ENCODE measurements at places on chromosomes 3 and 15.

DNA sequence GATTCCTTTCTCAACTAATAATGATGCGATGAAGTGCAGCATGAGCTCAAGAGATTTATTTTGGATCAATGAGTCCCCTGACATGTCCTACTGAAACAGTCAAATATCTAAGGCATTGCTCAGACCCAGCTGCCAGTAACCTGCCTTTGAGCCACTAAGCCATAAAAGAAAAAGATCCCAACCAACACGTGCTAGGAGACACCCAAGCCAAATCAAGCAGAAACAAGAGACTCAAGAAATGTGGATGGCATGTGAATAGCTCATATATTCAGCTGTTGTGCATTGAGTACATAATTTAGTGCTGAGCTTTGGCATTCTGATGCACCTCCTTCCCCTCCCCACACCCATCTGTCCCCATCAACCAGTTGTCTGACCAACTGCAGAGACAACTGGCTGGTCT is 29.2 kb downstream of the GJD2 start:
- no peak for DNase-seq

GRCh38 chr3:185527364-185527763 is 25.0 kb downstream of the LIPH start:
- DNase-seq: no peak

GRCh38 chr3:195032106-195032759 is 238.7 kb downstream of the XXYLT1 start:
- DNase-seq: no peak

DNA sequence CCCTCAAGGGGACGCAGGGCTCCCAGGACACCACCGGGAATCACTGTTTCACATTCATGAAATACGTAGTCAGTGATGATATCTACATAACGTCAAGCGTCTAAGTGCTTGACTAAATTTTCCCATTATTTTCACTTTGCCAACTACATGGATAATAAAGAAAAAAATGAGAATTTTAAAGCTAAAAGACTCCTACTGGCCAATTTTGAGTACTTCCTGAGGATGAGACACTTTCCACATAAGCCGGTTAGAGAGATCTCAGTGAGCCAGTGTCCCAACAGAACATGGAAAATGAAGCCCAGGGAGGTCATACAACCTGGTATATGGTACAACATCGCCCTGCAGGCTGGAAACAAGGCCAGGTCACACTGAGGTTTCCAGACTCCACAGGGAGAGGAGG is 928.1 kb downstream of the FHIT start:
- DNase-seq: no peak

- no peak for DNase-seq
These were observed 88.9 kb upstream of the PTX3 start for GRCh38 chr3:157347577-157348303.

- DNase-seq: no peak
These were observed 156.8 kb downstream of the LSAMP start for GRCh38 chr3:116288485-116288884.

- DNase-seq: no peak
These were observed 90.3 kb downstream of the FMN1 start for GRCh38 chr15:33104212-33104611.

- DNase-seq: no peak
These were observed 157.2 kb downstream of the XXYLT1 start for GRCh38 chr3:195113536-195114425.

GRCh38 chr3:124174476-124174875 is 182.6 kb upstream of the ROPN1 start:
- DNase-seq: no peak

DNA sequence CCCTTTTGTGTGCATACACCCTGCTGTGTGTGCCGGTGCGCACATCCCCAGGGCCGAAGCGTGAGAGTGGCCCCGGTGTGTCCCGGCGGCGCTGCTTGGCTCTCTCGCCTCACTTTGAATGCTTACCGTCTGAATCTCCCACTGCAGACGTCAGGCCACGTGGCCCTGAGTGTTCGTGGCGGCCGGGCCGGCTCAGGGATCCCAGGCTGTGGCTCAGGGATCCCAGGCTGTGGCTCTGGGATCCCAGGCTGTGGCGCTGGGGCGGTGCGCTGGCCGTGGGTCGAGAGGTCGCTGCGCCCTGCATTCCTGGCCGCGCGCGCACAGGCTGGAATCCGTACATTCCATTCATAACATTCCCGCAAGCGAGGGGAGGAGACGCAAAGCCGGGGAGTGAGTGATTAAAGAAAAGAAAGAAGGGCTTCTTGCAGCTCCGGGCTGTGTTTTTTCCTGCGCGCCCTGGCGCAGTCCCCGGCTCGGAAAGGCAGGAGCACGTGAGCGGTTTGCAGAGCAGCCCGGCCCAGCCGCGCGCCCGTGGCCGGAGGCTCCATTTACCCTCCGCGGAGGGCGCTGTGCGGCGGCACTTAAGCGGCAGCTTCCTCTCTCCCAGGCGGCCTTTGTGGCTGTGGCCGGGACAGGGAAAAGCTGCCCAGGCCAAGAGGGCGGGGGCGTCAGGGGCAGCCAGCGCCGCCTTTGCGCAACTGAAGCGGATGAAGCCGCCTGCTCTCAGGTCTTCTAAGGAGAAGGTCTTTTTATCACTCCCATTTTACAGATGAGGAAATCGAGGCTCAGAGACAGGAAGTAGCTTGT is 87.0 kb upstream of the ALDH1L1 start:
- DNase-seq: no peak

DNA sequence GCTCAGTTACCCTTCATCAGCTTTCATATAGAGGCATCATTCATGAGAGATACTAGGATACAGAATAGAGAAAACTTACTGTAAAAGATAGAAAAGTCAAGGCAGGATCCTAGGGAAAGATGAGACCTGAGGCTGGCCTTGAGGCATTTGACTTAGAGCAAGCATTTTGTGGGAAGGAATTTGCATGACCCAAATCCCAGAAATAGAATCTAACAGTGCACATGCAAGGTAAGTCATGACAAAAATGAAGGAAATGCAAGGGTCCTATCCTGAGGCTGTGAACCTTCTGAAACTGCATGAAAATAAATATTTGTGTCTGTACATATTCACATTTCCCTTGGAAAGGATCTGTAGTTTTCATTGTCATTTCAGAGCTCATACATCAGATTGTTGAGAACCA is 122.3 kb downstream of the HCN4 start:
- DNase-seq: no peak

DNA sequence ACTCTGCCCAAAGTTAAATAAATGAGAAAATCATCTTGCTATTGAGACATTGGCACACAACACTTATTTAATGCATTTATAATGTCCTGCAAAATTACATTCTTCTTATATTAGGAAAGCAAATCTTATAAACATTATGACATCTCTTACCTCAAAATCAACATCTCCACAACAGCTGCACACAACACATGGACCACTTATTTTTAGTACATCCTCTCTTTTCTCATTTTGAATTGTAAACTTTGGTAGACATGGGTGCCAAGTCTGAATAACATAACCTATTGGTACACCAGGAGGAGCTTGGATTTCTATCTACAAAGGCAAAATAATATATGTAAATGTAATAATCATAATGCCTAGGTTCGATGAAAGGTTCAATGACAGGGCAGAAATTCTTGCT is 23.0 kb downstream of the PLSCR1 start:
- DNase-seq: no peak

- DNase-seq: no peak
These were observed 256.2 kb downstream of the NLGN1 start for GRCh38 chr3:173653781-173654180.

- DNase-seq: no peak
These were observed 40.9 kb downstream of the SNX4 start for GRCh38 chr3:125479091-125479490.

- DNase-seq: peak; percentile 10
These were observed 9.2 kb upstream of the SEMA4B start for GRCh38 chr15:90191794-90192509.

GRCh38 chr3:168457954-168458539 is 362.3 kb upstream of the GOLIM4 start:
- no peak for DNase-seq

DNA sequence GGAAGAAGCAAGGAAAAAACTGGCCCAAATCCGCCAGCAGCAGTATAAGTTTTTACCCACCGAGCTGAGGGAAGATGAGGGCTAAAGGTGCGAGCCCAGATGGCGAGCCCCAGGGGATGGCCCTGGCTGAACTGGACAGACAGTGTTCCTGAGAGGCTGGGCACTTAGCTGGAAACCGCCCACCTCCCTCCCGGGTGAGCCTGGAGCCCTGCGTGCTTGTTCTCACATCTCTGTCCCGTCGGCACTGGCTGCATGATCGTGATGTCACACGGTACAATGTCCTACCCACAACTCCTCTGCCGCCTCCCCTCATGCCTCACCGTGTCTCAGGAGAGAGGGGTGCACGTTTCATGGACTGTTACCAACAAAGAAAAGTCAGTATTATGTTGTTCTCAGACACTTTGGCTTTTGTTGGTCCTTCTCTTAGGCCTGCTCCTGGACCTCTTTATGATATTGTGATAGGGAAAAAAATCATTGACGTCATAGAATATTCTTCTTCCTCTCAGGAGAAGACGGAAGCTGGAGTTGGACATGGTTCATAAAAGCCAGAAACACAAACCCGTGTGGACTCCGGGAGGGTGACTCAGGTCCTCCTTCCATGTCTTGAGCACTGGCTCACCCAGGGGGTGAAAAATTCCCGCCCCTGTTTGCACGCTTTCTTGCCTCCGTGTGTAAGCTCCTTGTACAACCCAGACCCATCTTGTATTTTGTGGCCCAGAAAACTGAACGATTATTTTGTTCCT is 201.8 kb upstream of the TPM1 start:
- DNase-seq: no peak

- DNase-seq: no peak
These were observed 162.7 kb downstream of the STT3B start for GRCh38 chr3:31695280-31696008.

DNA sequence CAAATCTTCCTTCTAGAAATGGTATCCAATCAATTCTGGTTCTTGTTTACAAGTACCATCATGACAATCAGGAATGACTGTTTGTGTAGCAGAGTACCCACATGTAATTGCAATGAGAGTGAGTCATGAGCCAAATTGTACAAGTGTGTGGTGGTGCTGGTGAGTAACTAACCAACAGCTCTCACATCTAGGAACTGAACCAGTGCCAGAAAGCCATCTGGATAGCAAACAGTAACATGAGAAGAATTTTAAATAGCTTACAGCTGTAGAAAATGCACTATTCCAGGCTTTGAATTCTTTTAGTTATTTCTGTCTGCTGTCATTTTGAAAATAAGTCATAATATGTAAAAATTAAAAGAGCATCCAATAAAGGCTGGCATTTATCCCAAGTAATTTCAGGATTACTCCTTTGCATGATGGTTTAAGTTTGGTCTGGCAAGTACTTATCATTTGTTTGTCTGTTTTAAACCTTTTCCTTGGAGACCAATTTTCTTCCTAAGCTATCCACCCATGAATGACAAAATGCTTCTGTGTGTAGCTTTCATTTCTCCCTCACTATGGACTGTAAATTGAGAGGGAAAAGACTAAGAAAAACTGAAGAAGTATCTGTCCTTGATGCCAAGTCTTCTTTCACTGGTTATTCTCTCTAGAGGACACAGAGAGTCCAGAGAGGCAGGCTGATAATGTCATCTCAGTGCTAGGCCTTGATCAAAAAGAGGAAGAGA is 60.0 kb downstream of the PIK3CB start:
- no peak for DNase-seq

DNA sequence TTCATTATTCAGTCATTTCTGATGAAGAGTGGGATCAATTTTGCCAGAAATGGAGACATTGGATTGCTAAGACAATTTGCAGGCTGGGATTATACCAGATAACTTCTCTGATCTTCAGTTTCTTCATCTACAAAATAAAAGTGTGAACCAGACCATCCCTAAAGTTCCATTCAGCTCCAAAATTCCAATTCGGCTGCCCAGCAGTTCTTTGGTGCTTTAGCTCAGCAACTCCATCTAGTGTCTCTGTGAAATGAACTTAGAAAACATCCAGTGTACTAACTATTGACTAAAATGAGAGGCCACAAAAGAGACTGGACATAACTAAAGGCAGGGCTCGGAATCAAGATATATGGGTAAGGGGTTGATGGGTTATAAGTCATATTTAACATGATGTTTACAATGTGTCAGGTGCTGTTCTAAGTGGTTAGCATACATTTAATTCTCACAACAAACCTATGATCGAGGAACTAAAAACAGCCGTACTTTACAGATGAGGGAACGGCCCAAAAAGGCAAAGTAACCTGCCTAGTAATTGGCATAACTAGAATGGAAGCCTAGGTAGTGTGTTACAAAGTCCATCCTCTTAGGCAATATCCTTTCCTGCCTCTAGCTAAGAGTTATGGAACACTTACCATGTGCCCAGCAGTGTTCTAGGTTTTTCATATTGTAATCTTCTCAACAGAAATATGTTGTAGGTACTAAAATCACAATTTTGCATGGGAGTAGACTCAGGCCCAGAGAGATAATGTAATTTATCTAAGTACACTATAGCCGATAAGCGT is 17.0 kb downstream of the THAP10 start:
- no peak for DNase-seq

GRCh38 chr15:89117790-89118189 is 29.5 kb downstream of the ABHD2 start:
- DNase-seq: no peak

DNA sequence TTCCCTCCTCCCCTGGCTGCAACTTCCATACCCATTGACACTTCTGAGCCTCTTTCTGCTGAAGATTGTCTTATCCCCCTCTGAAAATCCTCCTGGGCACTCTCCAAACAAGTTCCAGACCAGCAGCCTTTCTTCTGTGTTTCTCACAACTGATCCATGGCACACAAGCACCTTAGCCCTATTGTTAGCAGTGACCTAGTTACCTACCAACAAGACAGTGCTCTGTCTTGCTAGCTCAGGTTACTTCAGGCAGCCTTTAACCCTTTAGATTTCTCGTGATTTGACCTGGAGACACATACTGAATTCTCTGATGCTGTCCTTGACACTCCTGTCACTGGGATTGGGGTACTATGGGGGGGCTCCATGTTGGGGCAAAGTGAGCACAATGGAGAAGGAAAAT is 82.1 kb downstream of the GTF2E1 start:
- DNase-seq: no peak

GRCh38 chr3:129501630-129502029 is 26.8 kb upstream of the RHO start:
- DNase-seq: no peak

- DNase-seq: no peak
These were observed 162.8 kb downstream of the PTPRG start for GRCh38 chr3:61724183-61724582.

- DNase-seq: no peak
These were observed 2.8 kb downstream of the MAGI1 start for GRCh38 chr3:66035763-66036477.

DNA sequence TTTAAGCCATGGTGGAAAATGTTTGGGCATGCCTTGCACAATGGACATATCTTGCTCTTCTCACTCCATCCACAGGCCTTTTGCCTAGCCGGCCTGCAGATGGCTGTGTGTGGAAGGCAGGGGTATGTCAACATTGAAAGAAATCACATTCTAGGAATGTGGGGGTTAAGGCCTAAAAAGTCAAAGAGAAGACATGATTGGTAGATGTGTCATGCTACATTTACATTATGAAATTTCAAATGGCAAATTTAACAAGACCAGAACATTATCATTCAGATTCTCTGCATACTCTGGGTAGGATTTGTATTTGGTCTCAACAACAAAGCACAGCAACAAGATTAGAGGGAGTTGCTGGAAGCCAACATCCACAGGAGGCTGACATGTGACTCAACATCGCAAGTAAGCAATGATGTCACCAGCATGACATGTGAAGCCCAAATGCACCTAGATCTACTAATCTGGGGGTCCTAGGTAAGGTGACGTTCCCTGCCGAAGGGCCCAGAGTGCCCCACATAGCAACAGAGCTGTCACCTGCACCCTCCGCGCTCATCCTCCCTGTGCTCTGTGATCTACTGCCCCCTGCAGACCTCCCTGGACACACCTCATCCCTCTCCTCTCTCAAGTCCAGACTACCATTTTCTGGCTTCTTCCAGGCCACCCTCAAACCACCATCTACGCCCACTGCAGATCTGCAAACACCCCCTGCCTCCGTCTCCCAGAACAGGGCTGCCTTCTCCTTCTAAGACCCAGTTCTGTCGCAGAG is 39.4 kb downstream of the CLDN18 start:
- no peak for DNase-seq

Data from activated T-helper 1 cell treated with Interleukin-2 at 50 U/mL for 16 hours (primary cell).